ENCODE measurements at places on chromosomes 4 and X.

DNA sequence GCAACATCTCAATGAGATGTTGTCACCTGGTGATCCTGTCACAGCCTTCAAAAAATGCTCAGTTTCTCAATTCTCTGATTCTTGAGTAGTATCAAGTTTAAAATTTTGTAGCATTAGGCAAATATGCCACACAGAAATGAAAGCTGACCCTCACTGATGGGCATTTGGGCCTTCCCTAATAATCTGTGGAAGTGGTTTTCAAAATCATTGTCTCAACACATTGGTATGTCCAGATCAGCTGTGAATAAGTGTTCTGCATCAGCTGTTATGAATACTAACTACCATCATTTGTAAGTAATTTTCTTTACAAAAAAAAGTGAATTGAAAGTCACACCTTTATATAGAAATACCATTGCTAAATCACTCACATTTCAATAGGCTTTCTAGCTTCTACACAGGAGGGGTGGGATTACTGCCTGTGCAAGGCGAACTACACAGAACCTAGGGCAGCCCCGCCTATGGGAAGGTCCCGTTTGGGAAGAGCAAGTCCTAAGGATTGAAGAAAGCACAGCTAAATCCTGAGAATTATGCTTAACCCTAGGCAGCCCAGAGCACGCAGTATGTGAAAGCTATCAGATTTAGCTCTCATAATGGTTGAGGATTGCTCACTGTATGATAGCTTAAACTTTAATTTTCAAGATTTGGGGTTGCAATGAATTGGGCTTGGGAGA, 73.4 kb downstream of the GPC3 start:
- no peak for DNase-seq

DNA sequence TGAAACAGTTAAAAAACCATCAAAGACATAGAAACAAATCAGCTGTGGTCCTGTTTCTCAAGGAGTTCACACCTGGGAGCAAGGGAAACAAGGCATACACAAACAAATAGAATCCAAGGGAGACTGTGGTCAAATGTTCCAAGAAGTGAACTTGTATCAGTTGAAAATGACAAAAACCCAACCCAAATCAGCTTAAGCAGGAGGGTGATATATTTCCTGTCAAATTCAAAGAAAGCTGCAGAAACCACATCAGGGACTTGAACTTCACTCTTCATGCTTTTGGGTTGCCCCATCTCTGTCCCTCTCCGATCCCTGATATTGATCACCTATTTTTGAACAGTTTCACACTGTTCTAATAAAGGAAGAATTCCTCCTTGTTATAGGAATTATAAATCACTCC, 148.6 kb upstream of the FMR1 start:
- no peak for DNase-seq

GRCh38 chr4:184190711-184191110, 27.0 kb downstream of the ENPP6 start:
- no peak for DNase-seq

- no peak for DNase-seq
Observed at GRCh38 chr4:148429206-148429605, 13.0 kb downstream of the NR3C2 start.

DNA sequence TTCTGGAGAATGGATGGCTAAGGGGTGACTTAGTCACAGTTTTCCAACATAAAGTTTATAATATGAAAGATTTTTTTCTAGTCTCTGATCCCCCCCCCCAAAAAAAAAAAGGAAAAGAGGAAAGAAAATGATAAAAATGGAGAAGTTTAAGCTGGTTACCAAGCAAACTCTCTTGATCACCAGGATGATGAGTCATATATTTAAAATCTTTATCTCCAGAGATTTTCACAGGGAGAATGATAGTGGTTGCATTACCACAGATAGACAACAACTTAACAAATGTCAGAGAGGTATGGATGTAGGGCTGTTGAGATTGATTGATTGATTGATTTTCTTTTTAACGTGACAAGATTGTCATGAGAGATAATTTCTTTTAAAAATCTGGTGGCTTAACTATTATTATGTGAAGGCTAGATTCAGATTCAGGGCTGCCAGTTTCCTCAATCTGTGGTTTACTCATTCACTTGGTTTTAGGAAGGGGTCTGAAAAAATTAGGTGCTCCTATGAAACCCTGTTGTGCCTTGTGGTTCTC, 13.3 kb upstream of the TEX13C start:
- DNase-seq = no peak

GRCh38 chrX:130109429-130110378, 593 bp downstream of the ELF4 start:
- no peak for DNase-seq

DNA sequence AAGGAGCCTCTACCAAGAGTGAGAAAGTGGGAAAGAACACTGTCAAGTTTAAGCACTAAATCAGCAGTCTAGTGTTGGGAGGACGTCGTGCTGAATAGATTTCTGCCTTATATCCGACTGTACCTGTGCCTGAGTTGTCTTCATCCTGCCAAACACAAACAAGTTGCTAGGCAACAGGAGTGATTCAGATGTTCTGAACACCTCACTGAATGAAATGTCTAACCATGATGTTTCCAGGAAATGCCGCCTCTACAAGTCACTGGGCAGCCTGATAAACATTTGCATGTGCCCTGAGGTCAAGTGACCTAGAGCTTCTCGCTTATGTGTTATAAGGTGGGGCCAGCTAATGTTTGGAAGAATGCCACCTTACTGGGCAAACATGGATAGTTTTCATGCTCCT, 37.9 kb downstream of the SGMS2 start:
- DNase-seq = peak; percentile 9

- no peak for DNase-seq
Observed at GRCh38 chr4:88143504-88143903, 14.9 kb downstream of the ABCG2 start.

GRCh38 chr4:83768146-83768545, 232.2 kb downstream of the GPAT3 start:
- no peak for DNase-seq

GRCh38 chr4:148112231-148112982, 329.8 kb downstream of the NR3C2 start:
- DNase-seq = no peak
